GM12865 (cell line): ENCODE measurements at places on chromosomes 1 and 21.

- DNase-seq, result no peak
Observed at GRCh38 chr1:1900883-1901640, 10.2 kb upstream of the GNB1 start.

DNA sequence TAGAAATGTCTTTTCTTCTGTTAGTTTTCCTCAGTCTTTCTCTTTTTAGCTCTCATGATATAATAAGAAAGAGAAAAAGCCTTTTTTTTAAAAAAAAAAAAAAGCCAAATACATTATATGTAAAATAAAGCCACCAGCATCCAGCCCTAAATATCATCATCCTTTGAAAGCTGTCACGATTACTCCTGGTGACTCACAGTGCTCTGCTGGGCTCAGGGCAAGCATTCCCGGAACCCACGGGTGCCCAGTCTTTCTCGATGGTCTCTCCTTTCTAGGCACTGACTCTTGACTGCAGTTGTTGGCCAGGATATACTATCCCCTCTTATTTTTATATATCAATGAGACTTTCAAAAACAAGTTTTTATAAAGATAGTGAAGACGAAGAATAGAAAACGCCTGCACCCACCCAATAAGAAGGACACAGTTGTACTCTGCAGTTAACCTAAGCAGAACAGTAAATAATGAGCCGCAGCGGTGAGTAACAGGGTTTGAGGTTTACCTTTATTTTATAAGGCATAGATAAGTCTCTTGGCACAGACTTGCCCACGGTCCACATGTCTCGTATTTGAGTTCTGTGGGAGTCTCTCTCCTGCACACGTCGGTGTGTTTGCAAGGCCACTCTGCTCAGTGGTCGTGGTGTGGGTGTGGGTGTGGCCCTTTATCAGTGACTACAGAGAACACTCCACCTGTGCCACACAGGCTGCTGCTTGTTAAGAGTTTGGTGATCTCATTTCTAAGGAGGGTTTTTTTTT is 15.7 kb upstream of the MX2 start:
- DNase-seq, result no peak

DNA sequence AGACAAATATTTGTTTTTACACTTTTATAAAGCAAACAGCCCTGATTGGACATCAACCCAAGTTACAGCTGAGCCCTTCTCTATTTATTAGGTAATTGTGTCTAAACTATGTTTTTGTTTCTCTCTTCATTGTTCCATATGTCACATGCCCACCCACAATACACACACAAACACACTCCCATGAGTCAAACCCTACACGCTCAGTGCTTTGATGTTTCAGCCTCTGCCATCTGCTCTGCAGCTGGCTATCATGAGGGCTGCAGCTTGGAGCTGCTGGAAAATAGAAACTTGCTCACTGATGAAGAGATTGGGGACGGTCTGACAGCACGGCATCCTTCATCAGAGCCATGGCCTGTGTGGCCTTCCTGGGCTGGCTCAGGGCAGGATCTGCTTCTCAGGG is 41.7 kb downstream of the PSMG1 start:
- DNase-seq, result no peak

- DNase-seq, result no peak
Observed at GRCh38 chr1:117362986-117363385, 4.3 kb upstream of the MAN1A2 start.

DNA sequence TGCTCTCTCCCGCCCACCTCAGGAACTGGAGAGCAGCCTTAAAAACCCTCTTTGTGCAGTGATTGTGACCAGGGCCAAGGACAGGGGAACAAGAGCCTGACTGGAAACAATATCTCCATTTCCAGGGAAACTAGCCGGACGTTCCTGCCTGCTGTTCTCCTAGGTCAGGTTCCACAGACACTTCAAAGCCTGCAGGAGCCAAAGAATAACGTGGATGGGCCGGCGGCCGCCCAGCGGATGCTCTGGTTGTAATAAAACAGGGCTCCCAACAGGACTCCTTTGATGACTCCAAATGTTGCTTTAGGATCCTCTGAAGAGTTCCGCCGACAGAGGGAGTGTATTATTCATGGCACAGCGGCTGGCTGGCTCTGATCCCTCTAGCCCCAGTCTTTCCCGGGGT is 162.2 kb downstream of the PLXNA2 start:
- DNase-seq, result no peak

GRCh38 chr21:17828223-17828622 is 9.1 kb upstream of the C21orf91 start:
- DNase-seq, result no peak

DNA sequence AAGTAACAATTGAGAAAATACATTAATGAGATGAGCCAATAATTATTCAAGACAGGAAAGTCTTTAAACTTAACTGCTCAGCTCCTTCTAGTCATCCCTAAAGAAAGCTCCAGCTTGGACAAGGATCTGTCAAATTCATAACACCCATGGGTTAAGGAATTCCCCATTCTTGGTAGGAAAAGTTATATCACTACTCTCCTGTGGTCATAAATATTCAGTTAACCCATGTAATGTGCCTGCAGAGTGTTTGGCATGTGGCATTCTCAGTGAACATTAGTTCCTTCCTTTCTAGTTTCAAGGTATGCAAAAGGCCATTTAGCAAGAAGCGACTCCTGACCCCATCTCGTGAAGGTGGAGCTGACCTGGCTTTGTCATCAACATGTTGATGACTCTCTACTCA is 76.7 kb upstream of the VCAM1 start:
- DNase-seq, result no peak

- no peak for DNase-seq
Observed at GRCh38 chr1:220767312-220768125, 19.2 kb upstream of the MTARC1 start.
